ENCODE measurements at places on chromosomes 6 and 20.

GRCh38 chr6:42049948-42050296, 402 bp upstream of the TAF8 start:
- DNase-seq, result peak; percentile 46

DNA sequence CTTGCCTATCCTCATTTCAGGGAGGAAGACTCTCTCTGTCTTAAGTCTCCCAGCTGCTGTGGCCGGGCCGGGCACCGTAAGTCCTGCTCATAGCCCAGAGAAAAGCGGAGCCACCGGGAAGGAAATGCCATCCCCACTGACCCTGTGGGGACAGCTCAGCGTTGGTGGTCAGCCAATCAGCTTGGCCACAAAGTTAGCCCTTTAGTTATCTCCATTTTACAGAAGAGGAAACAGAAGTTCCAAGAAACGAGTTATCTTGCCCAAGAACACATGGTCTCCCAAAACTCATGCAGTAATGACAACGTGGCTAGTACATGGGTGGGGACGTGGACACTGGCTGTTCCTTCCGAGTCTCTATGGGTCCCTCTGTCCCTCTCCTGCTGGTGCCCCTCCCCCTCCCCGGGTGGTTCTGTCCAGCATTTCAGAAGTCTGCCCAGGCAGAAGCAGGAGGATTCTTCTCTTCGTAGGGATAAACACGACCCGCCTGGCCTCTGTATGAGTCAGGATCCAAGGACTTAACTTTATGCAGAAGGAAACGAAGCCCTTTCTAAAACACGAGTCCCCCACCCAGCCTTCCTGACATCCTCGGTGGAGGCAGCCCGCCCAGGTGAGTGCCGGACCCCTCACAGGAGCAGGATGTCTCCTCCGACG, 273.8 kb downstream of the CDH4 start:
- DNase-seq, result peak; percentile 45

DNA sequence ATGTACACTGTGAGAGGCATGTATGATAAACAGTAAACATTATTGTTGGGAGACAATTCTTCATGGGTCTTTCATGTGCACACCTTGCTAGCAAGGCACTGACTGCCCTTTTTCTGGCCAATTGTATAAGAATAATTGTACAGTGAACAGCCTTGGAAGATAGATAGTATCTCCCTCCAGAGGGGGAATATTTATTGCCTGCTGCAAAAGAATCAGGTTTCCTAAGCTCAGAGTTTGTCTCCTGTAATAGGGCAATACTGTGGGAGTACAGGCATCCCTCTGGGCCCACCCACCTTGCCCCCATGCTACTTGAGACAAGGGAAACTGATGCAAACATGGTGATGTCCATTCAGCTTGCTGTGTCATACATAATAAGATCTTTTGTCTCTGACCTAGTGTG, 442.2 kb downstream of the HDGFL1 start:
- no peak for DNase-seq

DNA sequence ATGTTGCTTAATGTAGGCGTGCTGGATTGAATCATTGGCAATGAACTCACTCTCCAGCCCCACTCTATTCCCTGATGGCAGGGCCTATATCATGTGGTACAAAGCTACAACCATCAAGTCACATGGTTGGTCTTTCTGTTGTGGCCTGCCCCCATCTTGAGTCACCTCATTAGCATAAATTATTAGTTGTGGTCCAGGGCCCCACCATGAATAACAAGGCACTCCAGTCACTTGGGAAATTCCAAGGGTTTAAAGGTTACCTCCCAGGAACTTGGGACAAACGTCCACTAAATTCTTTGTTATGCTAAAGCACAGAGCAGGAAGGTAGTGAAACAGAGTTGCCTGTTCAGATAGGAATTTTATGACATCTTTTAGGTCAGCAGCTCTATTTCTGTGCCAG, 193.7 kb downstream of the SLC35F1 start:
- peak; percentile 41 for DNase-seq

- DNase-seq, result no peak
These were observed 26.2 kb upstream of the TSHZ2 start for GRCh38 chr20:52945862-52946522.

GRCh38 chr20:16555754-16556153, 17.5 kb downstream of the KIF16B start:
- no peak for DNase-seq

DNA sequence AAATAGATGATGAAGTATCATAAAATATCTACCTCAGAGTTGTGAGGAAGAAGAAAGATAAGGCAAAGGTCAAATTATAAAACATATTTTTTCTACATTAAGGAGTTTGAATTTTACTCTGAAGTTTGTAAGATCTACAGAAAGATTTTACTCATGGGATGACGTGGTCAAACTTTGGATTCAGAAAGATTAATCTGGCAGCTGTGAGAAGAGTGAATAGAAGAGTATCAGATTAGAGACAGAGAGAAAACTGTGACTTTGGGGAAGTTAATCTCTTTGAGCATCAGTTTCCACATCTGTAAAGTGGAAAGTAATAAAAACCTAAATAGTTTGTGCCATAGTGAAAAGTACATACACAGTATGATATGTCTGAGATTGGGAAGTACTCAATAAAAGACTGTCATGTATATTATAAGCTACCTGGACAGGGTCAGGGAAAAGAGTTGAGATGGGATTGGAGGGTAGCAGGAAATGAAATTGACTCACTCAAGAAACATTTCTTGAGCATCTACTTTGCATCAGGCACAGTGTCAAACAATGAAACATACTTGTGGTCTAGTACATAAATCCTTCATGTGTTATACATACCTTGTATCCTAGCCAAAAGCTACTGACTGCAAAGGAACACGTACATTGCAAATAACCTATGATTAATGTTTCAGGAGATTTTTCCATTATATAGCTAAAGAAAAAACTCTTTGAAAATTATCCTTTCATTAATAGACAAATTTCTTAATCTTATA, 222.1 kb downstream of the TMEM200A start:
- DNase-seq, result no peak

GRCh38 chr20:17437251-17437650, 93.9 kb downstream of the BFSP1 start:
- DNase-seq, result no peak

- DNase-seq, result peak; percentile 90
These were observed 226.0 kb upstream of the TSHZ2 start for GRCh38 chr20:52746190-52746589.

- no peak for DNase-seq
These were observed 225.6 kb downstream of the LMBRD1 start for GRCh38 chr6:69571234-69571633.

DNA sequence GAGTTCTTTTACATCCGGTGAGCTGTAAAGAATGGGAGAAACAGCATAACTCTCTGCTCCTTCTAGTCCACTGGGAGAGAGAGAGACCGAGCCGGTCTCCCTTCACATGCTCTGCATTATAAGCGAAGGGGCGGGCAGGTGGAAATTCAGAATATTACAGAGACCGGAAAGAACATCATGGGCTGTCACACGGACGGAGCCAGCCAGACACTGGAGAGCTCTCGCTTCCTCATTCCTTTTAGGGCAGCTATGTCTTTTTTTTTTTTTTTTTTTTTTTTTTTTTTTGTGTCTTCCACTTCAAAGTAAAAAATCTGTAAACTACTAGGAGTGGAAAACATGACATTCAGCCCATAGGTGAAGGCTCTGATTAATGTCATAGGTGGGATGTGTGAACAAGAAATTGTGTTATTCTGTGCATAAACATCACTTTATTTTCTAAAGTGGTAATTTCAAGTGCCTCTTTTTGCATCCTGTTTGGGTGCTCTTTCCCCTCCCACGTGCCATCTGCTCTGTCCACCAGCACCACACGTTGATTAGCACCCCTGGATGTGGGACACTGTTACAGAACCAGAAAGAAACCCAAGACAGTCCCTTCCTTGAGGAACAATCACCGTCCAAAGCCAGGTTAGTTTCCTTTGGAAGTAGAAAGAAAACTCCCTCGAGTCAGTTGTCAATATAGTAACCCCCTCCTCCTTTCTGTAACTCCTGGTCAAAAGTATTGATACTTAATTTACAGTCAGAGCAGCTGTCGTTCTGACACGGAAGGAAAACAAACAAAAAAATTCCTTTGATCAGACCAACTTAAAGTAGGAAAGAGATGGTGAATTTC, at the start of gene TAGAP:
Gene TAGAP, minus strand, starts transcription at position 93 of the 829 bp plus-strand sequence. CDS start 845 bp downstream, outside the sequence.
- DNase-seq, result no peak
